ENCODE measurements at places on chromosomes 1 and 21. TPM values are rescaled to one million over a fixed set of nuclear protein-coding genes. Genes with fewer than 3 reads are reported as not detected.
A peak's percentile ranks its signal among the peaks of the same experiment; 100 is the strongest.

GRCh38 chr1:227191607-227192006 is 126.7 kb downstream of the CDC42BPA start:
- no peak for DNase-seq

GRCh38 chr1:240155605-240156004 is 63.9 kb downstream of the FMN2 start:
- DNase-seq = no peak

DNA sequence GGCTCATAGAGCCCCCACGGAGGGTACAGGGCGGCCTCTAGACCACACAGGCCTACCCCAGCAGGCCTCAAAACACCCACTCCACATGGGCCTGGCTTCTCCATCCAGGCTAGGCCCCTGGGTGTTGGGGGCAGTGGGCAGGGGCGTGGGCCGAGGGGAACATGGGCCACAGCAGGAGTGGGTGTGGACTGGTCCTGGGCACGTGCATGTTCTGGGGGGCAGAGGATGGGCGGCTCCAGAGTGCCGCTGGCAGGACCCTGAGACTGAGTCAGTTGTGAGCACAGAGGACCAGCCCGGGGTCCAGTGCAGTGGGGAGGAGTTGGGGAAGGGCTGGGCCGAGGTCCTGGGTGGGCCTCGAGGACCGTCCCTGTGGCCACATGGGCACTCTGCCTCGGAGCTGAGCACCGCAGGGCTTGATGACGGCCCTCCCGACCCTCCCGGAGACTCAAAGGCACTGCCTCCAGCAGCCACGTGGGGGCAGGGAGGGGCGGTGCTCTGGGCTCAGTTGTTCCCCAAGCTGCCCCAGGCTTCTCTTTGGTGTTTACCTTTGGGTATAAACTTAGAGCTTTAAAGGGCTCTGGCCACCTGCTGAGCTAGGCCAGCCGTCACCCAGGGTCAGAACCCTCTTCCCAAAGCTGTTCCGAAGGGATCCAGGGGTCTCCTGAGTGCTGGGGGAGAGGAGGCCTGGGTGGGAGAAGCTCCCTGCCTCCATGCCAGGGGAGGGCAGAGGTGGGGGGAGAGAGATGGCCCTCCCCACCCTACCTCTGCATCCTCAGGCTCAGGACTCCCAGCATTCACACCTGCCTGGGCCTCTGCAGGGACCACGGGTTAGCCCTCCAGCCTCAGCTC is 79.9 kb downstream of the MORN1 start:
- peak; percentile 59 for DNase-seq

DNA sequence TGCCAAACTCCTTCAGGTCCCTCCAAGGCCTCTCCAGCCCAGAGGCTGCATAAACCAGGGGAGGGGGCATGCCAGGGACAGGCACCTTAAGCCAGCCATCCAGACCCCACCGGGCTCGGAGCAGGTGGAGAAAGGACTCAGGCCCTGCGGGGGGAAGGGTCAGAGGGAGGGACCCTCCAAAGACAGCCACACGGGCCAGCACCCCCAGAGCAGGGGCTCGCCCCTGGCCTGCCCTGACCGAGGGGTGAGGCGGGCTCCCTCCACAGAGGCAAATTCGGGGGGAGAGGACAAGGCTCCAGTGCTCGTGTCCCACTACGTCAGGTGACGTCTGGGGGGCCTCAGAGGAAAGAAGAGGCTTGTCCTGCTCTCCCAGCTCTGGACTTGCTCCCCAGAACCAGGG is 8.2 kb downstream of the MEGF6 start:
- no peak for DNase-seq

DNA sequence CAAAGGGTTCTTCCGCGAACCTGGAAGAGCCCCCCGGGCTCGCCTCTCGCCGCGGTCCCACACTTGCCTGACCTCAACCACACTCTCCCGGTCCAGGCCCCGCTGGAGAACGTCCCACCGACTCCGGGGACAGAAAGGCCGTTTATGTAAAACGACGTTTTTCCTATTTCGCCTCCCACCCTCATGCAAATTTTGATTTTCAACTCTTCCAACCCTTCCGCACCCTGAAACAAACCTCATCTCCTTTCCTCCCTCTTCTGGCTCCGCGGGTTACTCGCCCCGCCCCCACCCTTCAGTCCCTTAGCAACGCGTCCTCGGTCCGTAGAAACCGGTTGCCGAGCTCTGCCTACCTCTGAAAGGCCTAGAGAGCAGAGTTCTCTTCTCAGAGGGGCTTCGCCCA is at the start of gene C1orf141:
C1orf141 (minus strand) TSS at position 276 of the 400 bp plus-strand sequence. CDS start 7,730 bp downstream, outside the sequence.
- peak; percentile 8 for DNase-seq

DNA sequence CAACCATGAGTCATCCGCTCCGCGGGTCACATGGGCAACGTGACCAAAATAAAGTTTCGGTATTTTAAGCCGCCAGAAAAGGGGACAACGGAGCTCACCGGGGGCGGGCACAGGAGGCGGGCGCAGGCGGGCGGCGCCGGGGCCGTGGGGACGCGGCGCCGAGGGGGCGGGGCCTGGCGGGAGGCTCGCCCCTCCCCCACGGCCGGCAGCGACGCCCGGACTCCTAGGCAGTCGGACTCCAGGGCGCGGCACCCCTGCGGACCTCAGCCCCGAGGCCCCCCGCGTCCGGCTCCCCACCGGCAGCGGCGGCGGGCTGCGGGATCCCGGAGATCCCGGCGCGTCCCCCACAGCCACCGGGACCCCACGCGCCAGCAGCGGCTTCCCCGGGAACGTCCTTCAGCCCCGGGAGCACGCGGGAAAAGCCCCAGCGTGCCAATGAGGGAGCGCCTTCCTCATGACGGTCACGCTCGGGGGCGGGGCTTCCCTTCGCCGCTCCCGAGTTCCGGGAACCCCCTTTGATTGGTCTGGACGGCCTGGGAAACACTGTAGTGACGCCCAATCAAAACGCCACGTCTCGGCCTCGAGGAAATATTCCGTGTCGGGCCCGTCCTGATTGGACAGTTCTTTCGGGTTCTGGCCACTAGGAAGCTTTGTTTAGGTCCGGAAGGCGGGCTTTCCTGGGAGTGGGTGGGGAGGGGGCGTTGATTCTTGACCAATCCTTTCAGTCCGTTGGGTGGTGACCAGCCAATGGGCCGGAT is 515 bp upstream of the CAMTA1 start:
- peak; percentile 97 for DNase-seq

DNA sequence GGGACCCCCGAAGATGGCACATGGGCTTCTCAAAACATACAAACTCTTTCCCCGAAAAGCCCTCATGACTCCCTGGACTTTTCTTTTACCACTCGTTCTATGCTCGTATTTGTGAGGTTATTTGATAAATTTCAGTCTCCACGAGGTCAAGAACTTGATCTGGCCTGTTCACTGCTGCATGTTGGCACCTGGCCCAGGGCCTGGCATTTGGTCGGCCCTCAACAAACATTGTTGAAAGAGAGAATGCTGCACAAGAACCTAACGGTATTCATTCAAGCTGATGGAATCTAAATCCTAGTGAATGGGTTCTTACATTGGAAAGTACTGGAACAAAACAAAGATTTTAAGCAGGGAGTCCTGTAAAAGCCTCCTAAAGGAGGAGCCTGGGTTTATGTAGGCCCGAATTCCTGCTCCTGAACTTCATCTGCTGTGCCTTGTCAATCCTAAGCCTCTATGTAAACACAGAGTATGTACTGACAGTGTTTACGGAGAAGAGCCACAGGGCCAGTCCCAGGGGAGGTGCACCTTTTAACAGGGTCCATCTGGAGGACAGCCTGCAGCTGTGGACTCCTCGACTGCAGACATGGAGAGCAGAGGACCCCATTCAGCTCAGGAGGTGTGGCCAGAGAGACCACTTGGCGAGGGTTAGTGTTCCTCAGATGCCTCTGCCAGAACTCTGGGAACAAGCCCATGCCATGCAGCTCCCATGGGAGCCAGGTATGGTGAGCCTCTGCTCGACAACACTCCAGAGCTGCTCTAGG is 46.9 kb downstream of the L1TD1 start:
- DNase-seq = no peak

GRCh38 chr1:14891991-14892390 is 261.6 kb upstream of the TMEM51 start:
- DNase-seq = no peak

GRCh38 chr1:212553676-212554075 is 54.9 kb upstream of the ATF3 start:
- DNase-seq = no peak

DNA sequence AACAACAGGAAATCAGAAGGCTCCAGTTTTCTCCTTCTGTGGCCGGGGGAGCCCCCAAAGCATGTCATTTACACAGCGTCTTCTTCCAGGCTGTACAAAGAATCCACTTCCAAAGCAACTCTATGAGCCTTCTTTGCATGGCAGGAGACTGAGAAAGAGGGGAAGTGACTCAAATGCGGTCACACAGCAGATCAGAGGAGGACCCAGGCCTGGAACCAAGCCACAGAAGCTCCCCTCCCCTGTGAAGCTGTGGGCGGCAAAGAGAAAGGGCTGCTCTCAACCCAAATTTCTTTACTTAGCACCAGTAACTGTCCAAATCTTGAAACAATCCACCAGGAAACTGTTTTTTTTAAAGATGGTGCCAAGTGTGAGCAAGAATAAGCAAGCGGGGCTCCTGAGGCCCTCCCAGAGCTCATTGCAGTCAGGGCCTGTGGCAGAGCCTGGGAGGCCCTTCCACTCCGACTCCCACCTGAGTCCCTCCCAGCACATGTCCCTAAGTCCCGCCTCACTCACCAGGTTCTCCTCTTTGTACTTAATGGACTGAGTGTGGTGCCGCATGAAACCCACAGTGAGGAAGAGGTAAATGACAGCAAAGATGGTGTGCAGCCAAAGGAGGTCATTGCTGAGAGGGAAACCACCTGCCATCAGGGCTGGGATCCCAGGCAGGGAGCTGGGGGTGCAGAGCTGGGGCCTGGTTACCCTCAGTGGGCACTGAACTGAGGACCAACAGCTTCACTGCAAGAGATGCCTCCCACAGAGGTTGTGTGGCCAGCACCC is 15.9 kb downstream of the TMEM63A start:
- no peak for DNase-seq

- DNase-seq = no peak
Measured at GRCh38 chr1:234950598-234950997, 178.0 kb downstream of the TOMM20 start.

Gene NR1I3
- total RNA-seq = not detected

Gene C1orf185
- not detected for total RNA-seq

Gene CAMK1G
- 1.8 TPM for total RNA-seq

Gene GNAT2
- total RNA-seq = not detected

GRCh38 chr21:19276665-19277064 is 873.1 kb upstream of the TMPRSS15 start:
- no peak for DNase-seq

GRCh38 chr21:26679284-26679683 is 106.2 kb upstream of the CYYR1 start:
- DNase-seq = no peak

- DNase-seq = no peak
Measured at GRCh38 chr21:42448686-42449085, 45.0 kb downstream of the UBASH3A start.

- no peak for DNase-seq
Measured at GRCh38 chr1:95685081-95685480, 451.1 kb downstream of the RWDD3 start.

Gene SPATA1
- total RNA-seq = 1.5 TPM

- no peak for DNase-seq
Measured at GRCh38 chr1:185070051-185070450, 24.7 kb downstream of the RNF2 start.

- no peak for DNase-seq
Measured at GRCh38 chr1:179818260-179818659, 59.3 kb downstream of the TOR1AIP2 start.

GRCh38 chr1:51512606-51513005 is 6.5 kb downstream of the EPS15 start:
- no peak for DNase-seq

- no peak for DNase-seq
Measured at GRCh38 chr1:209398313-209398991, 185.1 kb upstream of the CAMK1G start.
